ENCODE measurements at places on chromosomes 1 and 21. TPM values are rescaled to one million over a fixed set of nuclear protein-coding genes. Genes with fewer than 3 reads are reported as not detected.

DNA sequence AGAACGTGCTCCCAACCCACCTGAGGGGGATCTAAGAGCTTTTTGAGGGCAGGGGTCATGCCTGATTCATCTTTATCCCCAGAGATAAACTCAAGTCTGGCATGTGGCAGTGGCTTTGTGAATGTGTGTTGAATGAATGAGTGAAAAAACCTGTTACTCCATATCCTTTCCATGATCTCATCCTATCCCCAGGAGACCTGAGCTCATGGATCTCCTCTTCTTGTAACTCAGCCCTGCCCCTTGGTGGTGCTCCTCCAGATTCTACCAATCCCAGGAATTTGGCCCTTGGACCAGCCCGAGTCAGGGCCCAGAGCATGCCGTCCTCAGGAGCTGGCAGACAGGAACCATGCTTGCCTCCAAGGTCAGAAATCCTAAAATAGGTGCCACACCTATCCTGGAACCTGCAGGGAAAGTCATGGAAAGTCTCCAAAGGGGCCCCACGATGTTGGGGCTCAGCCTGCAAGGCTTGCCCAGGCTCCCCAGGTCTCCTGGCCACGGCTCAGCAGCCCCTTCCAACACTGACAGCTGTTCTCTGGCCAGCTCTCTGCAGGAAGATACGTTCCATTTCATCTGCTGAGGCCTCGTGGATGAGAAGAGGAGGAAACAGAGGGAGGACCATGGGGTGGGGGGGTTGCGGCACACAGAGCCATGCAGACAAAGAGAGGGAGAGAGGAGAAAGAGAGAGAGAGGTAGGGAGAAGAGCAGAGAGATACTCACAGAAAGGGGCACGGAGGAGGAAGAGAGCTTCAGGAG is 214.6 kb downstream of the TRABD2B start:
- no peak for DNase-seq

- DNase-seq, result no peak
Observed at GRCh38 chr1:90488451-90488850, 228.7 kb downstream of the BARHL2 start.

DNA sequence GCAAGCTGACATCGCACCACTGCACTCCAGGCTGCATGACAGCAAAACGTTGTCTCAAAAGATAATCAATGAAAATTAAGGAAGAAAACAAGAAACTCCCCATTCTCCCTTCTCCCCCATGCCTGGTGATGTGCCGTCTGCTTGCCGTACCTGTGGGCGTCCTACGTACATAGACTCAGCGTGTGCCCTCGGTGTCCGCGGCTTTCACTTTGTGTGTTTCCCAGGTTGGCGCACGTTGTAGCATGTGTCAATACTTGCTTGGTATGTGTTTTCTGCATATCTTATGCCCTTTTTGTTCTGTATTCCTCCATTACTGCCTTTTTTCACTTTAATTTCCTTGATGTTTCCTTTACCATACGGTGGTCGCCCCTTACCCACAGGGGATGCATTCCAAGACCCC is 53.8 kb downstream of the PCNT start:
- DNase-seq, result no peak

- DNase-seq, result no peak
Observed at GRCh38 chr1:89602871-89603404, 30.0 kb upstream of the LRRC8C start.

Gene S100A5
- total RNA-seq, result not detected

DNA sequence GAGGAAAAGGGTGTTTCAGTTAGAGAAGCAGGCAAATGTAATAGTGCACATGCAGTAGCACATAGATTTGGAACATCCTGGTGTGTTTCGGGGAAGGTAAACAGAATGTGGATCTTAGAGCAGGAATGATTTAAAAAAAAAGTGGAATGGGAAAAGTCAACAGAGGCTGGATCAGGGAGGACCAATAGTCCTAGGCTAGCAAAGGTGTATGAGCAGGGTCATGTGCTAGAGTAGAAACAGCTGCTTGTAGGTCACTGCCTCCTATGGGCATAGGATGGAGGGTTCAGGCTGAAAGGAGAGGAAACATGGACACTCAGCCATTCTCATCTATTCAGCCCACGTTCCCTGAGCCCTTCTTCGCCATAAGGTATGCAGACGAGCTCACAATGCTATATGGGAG is 3.7 kb upstream of the KPNA6 start:
- DNase-seq, result no peak

- no peak for DNase-seq
Observed at GRCh38 chr1:111372336-111372965, 55.1 kb downstream of the OVGP1 start.

Gene MAP1LC3C
- 1.9 TPM for total RNA-seq

Gene OR2L13
- not detected for total RNA-seq

- DNase-seq, result no peak
Observed at GRCh38 chr1:206734499-206735142, 36.0 kb upstream of the IL19 start.

GRCh38 chr1:12454406-12455391 is 163.3 kb downstream of the DHRS3 start:
- DNase-seq, result no peak

All from urinary bladder (tissue), 4 donors.